ENCODE measurements at places on chromosomes 6 and 20.
A peak's percentile ranks its signal among the peaks of the same experiment; 100 is the strongest.

DNA sequence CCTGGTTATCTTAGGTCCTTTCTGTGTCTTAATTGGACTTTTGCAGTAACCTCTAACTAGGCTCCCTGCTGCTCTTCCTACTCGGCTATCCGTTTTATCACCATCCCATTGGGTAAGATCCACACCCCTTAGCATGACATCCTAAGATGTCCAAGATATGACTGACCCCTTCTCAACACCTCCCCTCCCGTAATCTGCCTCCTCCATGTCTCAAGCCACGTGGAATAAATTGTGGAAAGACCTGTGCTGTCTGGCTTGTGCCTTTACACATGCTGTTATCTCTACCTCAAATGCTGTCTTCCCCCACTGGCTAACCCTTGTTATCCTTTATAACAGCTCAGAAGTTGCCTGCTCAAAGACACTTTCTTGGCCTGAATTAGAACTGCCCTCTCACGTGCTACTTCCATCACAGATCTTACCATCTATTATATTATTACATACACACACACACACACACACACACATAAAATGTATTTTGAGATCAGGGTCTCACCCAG, 26.5 kb downstream of the EIF2S2 start:
- no peak for DNase-seq

DNA sequence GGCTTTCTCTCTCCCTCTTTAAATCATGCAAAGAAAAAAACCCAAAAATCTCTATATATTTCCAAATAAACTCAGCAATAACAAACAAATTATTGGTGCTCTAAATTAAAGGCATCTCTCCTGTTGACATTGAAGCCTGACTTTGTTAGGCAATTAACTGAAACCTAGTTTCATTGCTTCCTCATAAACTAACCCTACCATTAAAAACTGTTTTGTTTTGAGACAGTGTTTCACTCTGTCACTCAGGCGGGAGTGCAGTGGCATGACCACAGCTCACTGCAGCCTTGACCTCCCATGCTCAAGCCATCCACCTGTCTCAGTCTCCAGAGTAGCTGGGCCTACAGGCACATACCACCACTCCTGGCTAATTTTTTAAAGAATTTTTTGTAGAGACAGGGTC, 34.9 kb downstream of the PIGU start:
- DNase-seq = no peak

GRCh38 chr20:47300071-47300470, 56.4 kb downstream of the ZMYND8 start:
- DNase-seq = no peak

GRCh38 chr6:39226639-39227329, 2.5 kb downstream of the KCNK5 start:
- DNase-seq = no peak

GRCh38 chr6:7148100-7148822, 40.5 kb downstream of the RREB1 start:
- DNase-seq = no peak

GRCh38 chr6:44489910-44490604, 102.6 kb downstream of the CDC5L start:
- DNase-seq = no peak

- no peak for DNase-seq
Measured at GRCh38 chr6:163630572-163630971, 216.1 kb downstream of the QKI start.

- DNase-seq = peak; percentile 70
Measured at GRCh38 chr6:28880894-28881780, 42.6 kb downstream of the TRIM27 start.

- DNase-seq = no peak
Measured at GRCh38 chr6:70310063-70310694, 7.3 kb upstream of the COL9A1 start.

DNA sequence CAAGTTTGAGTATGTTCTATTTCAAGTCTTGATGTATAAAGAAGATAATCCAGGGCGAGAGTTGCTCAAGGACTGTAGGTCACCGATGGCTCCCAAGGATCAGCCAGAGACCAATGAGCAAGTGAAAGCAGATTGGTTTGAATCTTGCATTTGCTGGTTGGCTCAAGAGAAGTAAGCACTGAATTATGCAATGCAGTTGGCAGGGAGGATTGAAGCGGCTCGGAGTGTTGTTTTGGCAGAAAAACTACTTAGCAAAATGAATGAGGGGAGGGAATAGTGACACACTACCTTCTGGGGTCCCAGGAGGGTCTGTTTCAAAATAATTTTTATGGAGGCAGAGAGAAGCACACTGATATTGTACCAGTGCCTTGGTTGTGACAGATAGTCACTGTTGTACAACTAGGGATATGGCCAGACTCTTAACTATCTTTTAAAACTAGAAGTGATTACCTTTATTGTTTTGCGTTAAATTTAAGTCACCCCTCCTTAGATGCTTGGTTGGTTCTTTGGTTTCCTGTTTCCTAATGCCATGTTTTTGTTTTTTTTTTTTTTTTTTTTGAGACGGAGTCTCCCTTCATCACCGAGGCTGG, 15.7 kb downstream of the SASH1 start:
- DNase-seq = no peak

DNA sequence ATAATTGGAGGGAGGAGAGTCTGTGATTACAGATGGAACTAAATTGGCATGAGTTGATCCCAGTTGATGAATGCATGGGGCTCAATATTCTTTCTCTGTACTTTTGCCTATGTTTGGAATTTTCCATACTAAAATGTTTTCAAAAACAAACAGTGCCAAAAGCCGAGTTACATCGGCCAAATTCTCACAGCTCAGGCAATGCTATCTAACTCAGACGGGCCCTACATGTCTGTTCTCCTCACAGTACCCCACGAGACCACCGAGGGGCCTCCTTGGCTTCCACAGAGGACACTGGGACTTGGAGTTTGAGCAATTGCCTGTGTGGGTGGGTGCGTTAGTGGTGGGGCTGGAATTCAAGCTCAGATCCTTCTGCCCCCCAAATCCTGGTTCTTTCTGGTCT, 413.2 kb downstream of the CDH26 start:
- DNase-seq = no peak

- DNase-seq = no peak
Measured at GRCh38 chr20:33669224-33669623, 2.5 kb downstream of the ACTL10 start.

GRCh38 chr6:130760006-130760405, 67.2 kb upstream of the SMLR1 start:
- DNase-seq = no peak

DNA sequence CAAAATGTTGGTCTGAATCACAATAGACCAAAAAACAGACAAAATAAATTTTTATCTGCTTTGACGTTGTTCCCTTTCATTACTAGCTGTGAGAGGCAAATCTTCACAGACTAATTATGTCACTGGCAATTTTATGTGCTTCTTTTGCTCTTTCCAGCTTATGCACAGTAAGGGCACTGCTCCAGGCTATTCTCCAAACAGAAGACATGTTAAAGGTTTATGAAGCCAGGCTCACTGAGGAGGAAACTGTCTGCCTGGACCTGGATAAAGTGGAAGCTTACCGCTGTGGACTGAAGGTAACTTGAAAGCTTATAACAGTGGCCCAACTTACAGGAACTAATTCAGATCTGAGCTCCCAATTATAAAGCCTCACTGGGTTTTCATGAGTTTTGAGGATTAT, 15.5 kb upstream of the SNRNP48 start:
- no peak for DNase-seq

DNA sequence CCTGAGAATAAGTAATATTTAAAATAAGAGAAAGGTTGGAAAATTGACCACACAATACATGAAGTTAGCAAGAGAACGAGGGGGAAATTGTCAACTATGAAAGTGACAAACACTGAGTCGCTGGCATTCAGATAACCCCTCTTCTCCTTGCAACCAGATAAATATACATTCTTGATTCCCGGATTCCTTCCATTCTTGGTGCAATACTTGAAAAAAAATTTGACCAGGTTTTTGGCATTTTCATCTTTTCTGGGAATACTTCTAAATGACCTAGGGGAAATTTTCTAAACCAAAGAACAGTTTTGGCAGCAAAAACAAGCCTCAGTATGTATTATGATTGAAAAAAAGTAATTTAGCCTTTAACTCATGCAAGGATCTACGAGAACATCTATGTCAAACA, 164.0 kb downstream of the PDE7B start:
- no peak for DNase-seq

DNA sequence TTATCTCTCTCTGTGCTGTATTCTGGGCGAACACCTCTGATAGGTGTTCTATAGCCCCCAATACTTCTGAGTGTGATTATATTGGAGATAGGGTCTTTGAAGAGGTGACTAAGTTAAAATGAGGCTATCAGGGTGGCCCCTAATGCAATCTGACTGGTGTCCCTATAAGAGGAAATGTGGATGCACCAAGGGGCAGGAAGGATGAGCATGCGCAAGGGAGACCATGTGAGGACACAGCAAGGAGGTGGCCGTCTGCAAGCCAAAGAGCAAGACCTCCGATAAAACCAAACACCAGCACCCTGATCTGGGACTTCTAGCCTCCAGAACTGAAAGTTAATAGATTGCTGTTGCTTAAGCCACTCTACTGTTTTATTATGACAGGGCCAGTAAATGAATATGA, 69.2 kb downstream of the CHMP4B start:
- no peak for DNase-seq

DNA sequence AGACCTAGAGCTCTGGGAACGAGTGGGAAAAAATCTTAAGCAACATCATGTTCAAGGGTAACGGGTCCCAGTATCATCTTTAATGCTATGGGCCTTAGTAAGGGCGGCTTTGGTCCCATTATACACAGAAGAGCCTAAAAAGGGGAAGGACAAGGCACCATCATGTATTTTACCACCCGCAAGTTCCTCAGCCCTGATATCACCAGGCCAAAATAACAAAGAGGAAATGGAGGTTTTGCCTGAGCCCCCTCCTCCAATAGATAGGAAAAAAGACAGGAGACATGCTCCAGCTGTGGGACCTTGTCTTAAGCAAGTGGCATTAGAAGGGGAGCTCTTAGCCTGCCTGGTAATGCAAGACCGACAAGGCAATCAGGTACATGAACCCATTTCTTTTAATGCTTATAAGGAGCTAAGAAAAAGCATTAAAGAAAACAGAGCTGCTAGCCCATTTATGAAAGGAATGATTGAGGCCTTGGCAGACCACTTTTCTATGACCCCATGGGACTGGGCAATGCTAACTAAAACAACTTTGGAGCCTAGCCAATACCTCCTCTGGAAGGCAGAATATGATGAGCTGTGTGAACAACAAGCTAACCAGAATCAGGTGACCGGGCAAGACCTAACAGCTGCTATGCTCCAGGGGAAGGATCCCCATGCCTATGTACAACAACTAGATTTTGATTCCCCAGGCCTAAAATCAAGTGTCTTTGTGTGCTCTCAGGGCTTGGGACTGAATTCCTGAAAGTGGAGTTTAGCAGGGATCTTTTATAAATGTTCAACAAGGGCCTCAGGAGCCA, 23.2 kb downstream of the HLA-DPA1 start:
- DNase-seq = no peak

DNA sequence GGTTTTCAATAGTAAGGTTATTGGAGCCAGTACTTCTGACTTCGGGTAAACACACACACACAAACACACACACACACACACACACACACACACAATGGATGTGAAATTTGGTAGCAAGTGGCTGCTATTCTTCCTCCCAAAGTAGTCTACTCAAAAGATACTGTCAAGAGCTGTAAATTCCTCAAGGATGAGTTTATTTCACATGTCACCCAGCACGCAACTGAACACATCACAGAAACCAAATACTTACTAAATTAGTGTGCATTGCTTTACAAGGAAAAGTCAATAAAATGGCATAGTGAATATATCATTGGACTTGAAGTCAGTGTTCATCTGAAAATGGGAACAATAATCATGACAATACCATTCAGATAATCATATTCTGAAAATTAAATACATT, 32.9 kb downstream of the MMUT start:
- no peak for DNase-seq

DNA sequence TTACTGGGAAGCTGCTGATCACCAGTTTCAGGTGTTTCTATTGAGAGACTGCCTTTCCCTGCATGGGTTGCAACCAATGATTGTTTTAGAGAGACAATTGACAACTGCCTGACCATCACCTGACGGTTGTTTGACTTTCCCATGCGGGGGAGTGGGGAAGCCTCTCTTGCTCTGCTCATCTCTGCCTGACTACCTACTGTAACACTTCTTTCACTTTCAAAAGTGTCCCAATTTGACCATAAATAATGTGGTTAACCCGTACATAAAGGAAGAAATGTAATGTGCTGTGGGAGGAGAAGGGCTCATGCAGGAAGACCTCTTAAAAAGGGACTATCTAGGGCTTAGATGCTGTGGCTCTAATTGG, 122.1 kb upstream of the PHACTR1 start:
- DNase-seq = no peak

DNA sequence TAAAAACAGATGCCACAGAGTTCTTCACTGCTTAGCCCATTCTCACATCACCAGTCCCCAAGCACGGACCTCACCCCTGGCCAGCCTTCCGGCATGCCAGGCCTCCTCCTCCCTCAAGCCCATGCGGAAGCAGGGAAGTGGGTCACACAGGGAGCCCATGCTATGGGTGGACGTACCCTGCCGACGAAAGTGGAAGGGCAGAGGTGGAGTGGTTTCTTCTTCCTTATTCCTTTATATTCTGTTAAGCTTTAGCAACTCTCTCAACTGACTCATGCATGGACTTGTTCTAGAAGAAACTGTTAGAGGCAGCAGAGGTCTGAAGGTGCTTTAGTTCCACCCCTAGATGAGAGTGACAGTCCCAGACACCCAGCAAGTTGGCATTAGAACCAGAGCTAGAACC, 118.6 kb downstream of the LY86 start:
- no peak for DNase-seq

DNA sequence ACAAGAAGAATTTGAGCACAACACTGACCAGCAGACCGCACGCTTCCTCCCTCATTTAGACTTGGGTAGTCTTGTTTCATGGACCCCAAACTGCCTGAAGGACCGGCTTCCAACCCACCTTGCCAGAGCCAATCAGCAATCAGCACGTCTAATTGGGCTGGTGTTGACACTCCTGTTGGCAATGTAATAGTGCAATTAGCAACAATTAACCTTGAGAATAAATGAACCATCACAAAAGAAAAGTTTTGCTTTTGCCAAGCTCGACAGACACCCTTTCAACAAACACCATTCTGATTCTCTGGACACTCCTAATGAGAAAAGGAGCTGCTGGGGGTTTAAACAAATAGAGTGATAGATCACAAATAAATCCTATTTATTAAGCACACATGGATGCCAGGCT, 61.0 kb downstream of the EDN3 start:
- no peak for DNase-seq

- DNase-seq = no peak
Measured at GRCh38 chr20:50605136-50605535, 86.2 kb downstream of the RIPOR3 start.

DNA sequence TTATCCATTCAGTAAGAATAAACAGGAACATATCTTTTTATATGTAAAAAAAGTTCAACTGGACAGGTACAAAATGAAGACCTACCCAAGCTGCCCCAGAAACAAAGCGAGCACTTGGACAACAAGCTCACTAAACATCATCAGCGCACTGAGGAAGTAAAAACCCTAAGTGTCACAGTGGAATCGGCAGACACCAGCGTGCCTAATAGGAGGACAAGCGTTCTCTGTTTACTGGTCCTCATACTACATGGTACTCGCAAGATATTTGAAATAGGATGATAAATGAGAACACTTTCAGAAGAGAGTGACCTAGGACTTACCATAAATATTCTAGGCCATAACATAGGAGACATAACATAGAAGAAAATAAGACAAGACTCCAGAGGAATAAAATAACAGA, 18.2 kb downstream of the MAP7 start:
- DNase-seq = no peak

All from stimulated activated CD4-positive, alpha-beta T cell treated with anti-CD3 and anti-CD28 coated beads, Interleukin-12 subunit alpha, Interleukin-12 subunit beta, amount 100 ng/mL, for 24 hours (primary cell).